Right cardiac atrium (tissue), 5 donors: ENCODE measurements at places on chromosomes 2 and 18.

GRCh38 chr18:77067291-77068061 lies 65.1 kb downstream of the MBP start:
- DNase-seq = peak; percentile 89

DNA sequence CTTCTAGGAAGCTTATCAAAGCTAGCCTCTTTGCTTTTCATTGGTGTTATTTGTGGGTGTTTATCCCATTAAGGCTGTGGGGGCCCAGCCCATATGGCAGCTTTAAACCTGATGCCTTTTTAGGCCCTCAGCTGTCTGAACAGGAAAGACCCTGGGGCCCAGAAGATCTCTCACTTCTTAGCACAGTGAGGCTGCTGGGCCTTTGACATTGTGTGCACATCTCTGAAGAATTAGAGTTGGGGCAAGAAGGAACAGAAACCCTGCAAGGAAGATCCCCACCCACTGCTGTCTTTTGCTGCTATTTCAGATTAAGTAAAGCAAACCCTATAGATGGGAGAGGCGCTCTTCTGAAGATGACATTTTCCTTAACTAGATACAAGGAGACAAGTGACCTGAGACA lies 250.0 kb downstream of the SMAD2 start:
- no peak for DNase-seq

GRCh38 chr2:217220228-217221013 lies 360.6 kb upstream of the TNP1 start:
- DNase-seq = no peak

DNA sequence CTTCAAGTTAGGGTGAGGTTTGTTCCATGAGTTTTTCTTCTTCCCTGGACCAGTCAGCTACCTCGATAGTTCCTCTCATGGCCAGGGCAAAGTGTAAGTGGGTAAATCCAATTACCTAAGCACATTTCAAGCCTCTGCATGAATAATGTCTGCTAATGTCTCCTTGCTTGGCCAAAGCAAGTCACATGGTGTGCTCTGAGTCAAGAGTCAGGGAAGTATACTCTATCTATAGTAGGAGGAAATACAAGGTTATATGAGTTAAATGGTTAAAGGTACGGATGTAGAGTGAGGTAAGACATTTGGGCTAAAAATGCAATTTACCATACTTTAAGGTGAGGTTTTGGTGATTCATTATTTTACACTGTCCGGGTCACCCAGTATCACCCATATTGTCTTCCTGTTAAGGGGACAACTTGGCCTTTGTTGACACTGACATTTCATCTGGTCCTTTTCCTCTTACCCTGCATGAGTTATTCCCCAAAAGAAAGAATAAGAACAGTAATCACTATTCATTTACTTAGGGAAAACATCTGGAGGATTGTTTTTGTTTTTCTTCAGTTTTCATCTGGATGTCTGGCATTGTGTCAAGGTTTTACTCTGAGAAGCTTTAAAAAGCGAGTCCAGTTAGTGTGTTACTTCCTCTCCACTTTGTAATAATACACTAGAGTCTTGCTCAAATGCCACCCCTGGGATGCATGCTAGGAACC lies 405.5 kb downstream of the RND3 start:
- no peak for DNase-seq

GRCh38 chr18:23852236-23853045 lies 162.1 kb upstream of the TTC39C start:
- DNase-seq = no peak
